ENCODE measurements at places on chromosomes 13 and 19. TPM values are rescaled to one million over a fixed set of nuclear protein-coding genes. Genes with fewer than 3 reads are reported as not detected.

IL12RB1 gene
- 1.2 TPM for total RNA-seq

NXNL1 gene
- not detected for total RNA-seq

CYP4F3 gene
- 0.62 TPM for total RNA-seq

- no peak for DNase-seq
Observed at GRCh38 chr13:110257408-110257807, 49.5 kb downstream of the COL4A1 start.

DNA sequence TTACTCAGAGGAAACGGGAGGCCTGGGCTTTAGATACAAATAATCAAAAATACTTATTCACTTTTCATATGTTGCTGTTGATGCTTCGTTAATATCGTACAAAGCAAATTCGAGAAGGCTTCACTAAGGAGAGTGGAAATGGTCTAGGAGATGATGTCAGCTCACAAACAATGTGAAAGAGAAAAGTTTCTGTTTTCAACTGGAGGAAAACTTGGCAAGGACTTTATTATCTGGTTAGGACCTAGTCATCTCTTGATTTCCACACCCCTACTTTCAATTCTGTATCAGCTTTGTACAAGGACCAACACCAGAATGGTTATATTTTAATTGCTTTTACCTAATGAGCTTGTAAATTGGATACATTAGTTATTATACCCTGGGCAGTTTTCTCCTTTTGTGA is 88.0 kb downstream of the SLC10A2 start:
- DNase-seq: no peak
